ENCODE measurements at places on chromosomes 13 and 19.

GRCh38 chr13:21889651-21890050 lies 218.8 kb downstream of the FGF9 start:
- DNase-seq, result no peak

GRCh38 chr19:4134351-4134750 lies 10.4 kb upstream of the MAP2K2 start:
- no peak for DNase-seq

DNA sequence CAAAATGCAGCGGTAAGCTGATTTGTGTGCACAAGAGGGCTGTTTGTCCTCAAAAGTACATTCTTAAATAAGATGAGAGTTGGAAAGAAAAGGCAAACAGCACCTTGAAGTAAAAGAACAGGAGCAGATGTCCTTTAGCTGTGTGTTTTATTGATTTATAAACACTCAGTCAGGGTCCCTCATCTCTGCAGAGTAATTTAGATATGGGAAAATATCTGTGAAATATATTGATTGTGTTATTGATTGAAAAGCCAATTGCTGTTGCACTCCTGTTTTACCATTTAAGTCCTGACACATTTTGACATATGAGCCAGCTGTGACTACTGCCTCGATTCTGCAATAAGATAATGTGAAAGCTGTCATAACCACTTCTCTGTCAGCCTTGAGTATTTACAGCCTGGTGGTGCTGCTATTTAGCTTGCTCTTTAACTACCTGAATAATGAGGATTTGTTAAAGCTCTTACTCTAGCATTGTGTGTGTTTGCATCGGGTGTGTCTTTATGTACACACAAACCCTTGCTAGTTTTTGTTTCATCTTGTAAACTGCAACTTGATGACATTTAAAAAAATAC lies 550.1 kb downstream of the DACH1 start:
- DNase-seq, result peak; percentile 39

- DNase-seq, result no peak
Observed at GRCh38 chr19:30690935-30691818, 319.0 kb downstream of the ZNF536 start.

- no peak for DNase-seq
Observed at GRCh38 chr19:6739390-6739882, at the start of gene TRIP10. TSS of gene TRIP10 (plus strand) at chr19:6739680. CDS start at chr19:6739762, 82 bp downstream.

- DNase-seq, result peak; percentile 82
Observed at GRCh38 chr19:4343370-4344307, at the start of gene MPND. TSS of gene MPND (plus strand) at chr19:4343562. CDS start at chr19:4343594, 32 bp downstream.

DNA sequence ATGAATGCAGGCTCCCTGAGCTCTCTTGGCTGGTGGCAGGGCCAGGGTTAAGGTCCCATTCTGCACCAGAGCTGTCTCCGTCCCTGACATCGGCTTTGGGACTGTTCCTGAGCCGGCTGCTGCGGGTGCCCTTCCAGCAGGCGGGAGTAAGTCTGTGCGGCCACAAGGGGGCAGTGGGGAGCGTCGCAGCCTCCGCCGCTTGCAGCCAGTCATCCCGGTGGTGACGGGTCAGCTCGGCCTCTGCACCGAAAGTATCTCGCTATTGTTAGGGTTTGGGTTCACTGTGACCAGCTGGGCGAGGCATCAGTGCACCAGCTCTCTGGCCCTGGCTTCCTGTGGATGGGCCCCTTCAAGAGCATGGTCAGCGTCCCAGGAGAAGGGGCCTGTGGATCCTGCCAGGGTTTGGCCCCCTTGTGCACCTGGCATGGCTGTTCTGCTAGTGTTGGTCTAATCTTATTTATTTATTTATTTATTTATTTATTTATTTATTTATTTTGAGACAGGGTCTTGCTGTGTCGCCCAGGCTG lies 15.1 kb downstream of the NDUFB7 start:
- DNase-seq, result no peak

GRCh38 chr13:33193428-33193974 lies 92.1 kb downstream of the STARD13 start:
- DNase-seq, result no peak

GRCh38 chr19:49546825-49547565 lies 19.2 kb downstream of the RCN3 start:
- peak; percentile 86 for DNase-seq

DNA sequence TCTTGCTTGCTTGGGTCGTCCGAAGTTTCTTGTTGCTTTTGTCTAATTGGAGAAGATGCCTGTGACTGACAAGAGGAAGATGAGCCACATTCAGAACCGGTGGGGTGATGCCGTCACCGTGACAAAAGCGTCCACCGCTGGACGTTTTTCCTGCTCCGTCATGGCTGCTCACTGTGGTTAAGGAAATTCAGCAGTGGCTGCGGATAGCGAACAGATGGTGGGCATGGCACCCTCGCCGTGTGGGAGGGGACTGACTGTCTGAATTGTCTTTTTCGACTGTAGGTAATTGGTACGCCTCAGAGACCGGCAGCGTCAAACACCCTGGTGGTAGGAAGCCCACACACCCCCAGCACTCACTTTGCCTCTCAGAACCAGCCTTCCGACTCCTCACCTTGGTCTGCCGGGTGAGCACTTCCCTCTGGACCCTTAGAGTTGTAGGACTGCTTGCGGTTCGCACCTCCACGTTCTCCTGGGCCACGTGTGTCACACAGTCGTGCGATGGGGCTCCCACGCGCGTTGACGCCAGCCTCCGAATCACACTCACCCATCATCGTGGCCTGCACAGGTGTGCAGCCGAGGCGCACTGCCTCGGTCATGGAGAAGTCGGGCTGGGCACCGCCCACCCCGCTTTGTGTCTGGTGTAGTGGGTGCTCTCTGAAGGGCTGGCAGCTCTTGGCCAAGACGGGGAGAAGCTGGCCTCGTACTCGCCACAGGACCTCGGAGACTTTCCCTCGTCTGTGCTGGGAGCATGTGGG lies 26.5 kb downstream of the ATP4B start:
- no peak for DNase-seq

GRCh38 chr19:46000491-46001246 lies 5.4 kb downstream of the CCDC61 start:
- DNase-seq, result peak; percentile 65

- DNase-seq, result no peak
Observed at GRCh38 chr13:32968316-32968715, 47.9 kb upstream of the KL start.

DNA sequence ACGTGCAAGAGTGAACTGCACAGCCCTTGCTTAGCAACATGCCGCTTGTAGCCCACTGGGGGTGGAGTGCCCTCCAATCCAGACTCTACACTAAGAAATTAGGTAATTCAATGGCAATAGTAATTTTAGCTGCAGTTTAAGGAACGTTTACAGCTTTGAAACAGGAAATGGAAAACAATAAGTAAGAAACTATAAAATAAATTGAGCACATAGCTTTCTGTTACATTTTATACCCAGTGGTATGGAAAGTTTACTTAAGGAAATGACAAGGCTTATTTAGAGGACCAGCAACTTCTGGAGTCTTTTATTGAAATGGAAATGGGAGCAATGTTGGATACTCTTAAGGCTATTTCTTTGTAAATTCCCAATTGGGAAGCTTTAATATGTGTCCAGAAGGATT lies 373.2 kb downstream of the KCNRG start:
- no peak for DNase-seq

DNA sequence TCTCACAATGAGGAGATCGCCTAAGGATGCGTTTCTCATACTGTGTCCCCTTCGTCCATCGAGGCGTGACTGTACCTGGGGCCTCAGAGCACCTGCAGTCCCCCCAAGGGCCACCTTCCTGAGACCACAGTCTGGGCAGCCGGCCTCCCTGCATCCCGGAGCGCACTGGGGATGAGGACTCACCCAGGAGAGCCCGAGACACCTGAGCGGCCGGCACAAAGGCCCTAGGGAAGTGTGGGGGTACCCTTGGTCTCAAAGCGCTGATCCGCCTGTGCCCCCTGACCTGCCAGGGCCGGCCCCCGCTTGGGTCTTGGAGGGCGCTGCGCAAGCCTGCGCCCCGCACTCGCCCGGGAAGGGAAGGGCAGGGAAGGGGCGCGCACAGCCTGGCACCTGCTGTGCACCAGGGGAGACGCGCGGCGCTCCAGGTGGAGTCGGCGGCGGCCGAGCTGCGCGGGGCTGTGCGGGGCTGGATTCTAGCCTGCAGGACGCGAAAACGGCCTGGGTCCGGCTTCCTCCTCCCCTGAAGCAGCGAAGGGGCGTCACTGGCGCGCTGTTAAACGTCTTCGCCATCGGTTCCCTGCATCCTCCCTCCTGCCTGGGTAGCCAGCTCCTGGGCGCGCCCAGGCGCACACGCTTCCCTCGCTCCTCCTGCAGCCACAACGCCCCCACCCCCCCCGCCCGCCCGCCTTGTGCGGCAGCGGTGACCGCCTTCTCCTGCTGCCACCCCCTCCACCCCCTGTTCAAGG lies 13.6 kb upstream of the USP29 start:
- DNase-seq, result no peak

- no peak for DNase-seq
Observed at GRCh38 chr13:111967572-111968201, 99.3 kb upstream of the SOX1 start.

GRCh38 chr13:40060296-40061007 lies 405.0 kb downstream of the COG6 start:
- DNase-seq, result no peak

DNA sequence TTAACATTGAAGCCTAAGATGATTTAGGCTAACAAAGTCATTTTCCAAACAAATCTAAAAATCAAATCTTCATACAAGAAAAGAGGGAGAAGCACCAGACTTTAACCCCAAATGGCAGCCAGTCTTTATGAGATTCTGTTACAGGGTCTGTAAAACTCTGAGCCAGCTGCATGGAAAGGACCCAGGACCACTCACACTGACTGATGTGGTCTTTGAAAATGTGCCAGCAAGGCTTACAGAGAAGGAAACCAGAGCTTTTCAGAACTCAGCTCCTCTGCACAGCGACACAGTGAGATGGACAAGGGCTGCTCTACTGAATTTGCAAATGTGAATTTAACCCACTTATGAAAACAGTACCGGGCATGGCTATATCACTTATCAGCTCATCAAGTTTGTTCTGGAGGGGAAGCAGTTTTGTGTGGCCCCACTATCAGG lies 98.8 kb upstream of the SERP2 start:
- DNase-seq, result no peak

GRCh38 chr19:6718741-6719539 lies 1.5 kb downstream of the C3 start:
- DNase-seq, result no peak

GRCh38 chr13:36728006-36728405 lies 54.2 kb downstream of the SERTM1 start:
- no peak for DNase-seq

DNA sequence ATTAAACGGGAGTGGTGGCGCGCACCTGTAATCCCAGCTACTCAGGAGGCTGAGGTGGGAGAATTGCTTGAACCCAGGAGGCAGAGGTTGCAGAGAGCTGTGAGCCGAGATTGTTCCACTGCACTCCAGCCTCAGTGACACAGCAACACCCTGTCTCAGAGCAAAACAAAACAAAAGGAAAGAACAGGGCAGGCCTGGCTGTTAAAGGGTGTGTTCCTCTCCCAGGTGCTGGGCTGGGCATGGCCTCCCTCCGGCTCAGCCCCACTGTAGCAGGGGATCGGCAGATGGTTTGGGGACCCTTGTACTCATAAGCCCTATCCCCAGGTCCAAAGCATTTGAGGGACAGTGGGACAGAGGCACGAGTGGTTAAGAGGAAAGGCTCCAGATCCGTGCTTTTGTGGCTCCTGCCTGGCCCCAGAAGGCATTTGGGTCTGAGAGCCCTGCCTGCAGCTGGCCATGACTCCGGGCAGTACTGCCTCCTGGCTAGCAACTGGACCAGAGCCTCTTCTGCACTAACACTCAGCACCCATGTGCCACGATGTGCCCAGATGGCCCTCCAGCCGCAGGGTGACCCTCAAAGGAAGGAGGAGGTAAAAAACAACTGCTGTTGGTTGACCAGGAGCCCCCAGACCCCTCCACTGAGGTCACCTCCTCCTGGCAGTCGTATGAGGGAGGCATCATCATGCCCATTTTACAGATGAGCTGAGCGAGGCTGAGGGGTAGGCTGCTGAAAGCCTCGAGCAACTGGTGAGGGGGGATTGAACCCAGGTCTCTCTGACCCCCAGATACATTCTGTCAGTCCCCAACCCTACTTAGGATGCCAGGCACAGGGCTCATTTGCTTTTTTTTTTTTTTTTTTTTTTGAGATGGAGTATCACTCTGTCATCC lies 10.0 kb downstream of the RFX1 start:
- DNase-seq, result no peak

DNA sequence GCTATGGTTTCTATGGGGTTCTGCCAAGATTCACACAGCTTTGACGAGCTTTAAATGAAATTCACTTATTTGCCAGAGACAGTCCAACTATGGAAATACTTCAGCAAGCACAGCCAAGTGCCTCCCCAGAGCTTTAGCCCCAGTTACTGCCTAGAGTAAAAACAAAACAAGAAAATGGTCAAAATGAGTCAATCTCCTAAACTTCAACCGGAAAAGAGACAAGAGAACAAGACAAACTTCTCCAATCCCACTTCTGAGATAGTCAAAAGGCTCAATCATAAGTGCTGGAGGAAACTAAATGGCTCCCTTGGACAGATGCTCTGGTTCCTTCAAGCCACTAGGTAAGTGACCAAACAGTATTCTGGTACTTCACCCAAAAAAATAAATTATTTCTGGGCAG lies 65.8 kb downstream of the KATNAL1 start:
- no peak for DNase-seq

DNA sequence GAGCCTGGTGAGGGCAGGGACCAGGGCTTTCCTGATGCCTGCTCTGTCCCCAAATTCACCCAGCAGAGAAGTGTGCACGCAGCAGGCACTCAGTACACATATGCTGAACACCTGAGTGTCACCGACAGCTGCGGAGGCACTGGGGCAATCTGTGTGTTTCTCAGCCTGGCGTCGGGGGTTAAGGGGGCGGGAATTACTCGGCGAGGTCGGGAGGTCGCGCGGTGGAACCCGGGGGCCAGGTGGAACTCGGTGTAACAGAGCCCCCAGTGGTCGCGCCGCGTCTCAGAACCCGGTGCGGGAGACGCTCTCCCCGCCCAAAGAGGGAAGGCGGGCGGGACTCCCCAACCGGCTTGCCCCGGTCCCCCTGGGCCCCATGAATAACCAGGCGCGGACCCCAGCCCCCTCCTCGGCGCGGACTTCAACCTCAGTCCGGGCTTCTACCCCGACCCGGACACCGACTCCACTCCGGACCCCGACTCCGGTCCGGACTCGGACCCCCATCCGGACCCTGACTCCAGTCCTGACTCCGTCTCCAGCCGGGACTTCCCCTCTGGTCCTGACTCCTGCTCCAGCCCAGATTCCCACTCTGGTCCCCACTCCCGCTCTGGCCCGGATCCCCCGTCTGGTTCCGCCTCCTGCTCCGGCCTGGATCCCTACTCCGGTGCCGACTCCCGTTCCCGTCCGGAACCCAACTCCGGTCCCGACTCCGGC lies at the start of gene SELENOV:
Gene SELENOV, plus strand, starts transcription at position 300 of the 711 bp plus-strand sequence. Its CDS starts 74 bp downstream, at position 374.
- DNase-seq, result no peak

- DNase-seq, result no peak
Observed at GRCh38 chr19:6604906-6605305, 14.0 kb upstream of the CD70 start.

DNA sequence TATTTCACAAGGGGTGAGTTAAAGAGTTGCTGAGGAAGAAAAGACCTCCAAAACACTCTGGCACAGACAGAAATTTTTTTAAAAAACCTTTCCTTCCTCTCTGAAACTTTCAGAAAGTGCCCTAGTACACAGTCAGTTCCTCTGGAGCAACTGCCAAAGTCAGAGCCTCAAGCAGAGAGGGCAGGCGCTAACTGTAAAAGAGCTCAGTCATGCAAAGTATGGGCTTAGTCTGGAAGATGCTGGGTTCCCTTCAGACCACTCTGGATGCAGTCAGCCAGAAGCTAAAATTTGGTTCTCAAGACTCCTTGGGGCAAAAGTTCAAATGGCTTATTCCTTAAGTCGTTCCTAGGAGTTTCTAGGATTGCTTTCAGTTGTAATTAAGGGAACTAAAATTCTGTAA lies 671.6 kb downstream of the PCDH9 start:
- no peak for DNase-seq

Measured in COR-L47 (cell line).